ENCODE measurements at places on chromosomes 5 and 9. TPM values are rescaled to one million over a fixed set of nuclear protein-coding genes. Genes with fewer than 3 reads are reported as not detected.

DNA sequence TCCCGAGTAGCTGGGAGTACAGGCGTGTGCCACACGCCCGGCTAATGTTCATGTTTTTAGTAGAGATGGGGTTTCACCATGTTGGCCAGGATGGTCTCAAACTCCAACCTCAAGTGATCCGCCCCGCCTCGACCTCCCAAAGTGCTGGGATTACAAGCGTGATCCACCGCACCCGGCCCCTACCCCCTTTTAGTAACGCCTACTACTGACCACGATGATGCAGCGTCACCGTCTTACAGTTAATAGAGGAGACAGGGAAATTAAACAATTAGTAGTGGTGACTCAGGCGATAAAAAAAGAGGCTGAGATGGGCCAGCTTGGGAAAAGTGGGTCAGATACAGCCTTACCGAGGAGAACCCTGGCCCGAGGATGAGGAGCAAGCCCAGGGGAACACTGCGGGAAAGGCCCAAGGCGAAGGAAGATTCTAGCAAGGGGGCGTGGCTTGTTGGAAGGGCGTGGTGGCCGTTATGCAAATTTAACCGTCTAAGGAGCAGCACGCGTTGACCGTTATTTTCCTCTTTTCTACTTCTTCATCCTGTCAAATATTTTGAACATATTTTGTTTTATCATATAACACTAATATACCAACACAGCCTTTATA lies 1.6 kb upstream of the SETX start:
- DNase-seq, result no peak

- no peak for DNase-seq
Measured at GRCh38 chr5:29516224-29516623, 1677.3 kb upstream of the CDH6 start.

- no peak for DNase-seq
Measured at GRCh38 chr5:24161559-24161958, 483.2 kb downstream of the CDH10 start.

GRCh38 chr9:104322596-104322995 lies 181.5 kb upstream of the OR13F1 start:
- DNase-seq, result no peak

- DNase-seq, result no peak
Measured at GRCh38 chr9:133106511-133107244, 14.4 kb downstream of the RALGDS start.

DNA sequence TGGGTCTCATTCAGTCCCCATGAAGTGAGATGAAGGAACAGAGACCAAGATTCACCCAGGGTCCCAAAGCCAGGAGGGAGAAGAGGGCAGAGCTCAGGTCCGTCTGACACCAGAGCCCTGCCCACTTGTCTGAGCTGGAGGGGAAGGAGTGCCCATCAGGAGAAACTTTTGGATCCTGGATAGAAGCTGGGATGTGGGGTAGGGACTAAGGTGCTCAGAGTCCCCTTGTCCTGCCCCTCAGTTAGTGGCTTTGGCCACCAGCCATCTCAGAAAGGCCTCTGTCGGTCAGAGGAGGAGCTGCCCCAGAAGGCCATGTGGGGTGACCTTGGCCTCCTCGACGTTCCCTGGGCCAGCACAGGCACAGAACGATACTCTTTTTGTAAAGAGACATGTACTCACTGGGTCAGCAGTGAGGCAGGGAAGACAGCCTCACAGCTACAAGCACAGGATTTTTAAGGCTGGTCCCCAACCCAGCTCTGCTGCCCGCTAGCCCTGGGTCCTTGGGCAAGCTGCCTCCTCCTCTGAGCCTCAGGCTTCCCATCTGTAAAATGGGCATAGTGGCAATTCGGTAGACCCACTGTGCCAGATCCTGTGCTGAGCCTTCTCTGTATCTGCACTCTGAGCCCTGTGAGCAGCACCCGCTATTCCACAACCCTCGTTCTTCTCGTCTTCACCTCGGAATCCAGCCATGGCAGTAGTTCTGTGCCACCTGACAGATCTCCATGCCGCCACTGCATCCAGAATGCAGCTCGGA lies 49.4 kb downstream of the C9orf50 start:
- no peak for DNase-seq

GRCh38 chr9:125008599-125008998 lies 67.7 kb upstream of the GOLGA1 start:
- no peak for DNase-seq

DNA sequence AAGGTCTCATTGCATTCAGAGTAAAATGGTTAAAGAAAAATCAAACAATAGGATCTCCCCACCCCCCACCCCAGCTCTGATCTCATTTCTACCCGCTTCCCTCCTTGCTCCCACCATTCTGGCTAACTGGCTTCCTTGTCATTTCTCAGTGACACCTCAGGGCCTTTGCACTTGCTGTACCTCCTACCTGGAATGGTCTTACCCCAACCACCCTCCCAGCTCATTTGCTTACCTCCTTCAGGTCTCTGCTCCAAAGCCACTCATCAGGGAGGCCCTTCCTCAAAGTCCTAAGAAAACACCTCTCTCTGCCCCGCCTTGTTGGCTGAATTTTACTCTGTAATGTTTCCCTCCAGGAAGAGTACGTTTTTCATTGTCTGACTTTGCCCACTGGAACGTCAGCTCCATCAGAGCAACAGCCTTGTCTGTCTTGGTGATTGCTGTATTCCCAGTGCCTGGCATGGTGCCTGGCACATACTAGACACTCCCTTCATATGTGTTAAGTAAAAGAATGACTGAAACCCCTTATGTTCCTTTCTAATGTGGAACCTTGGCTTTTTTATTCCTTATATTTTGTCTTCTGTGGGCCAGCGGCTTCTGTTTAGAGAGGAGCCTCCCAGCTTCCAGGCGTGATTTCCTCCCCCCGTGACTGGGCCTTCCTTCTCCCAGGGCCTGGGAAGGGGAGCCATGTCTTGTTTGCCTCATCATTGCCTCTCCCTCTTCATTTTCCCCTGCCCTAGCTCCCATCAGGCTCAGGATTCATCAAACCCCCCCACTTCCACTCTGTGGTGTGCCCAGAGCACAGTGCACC lies 26.9 kb downstream of the NEURL1B start:
- DNase-seq, result no peak

DNA sequence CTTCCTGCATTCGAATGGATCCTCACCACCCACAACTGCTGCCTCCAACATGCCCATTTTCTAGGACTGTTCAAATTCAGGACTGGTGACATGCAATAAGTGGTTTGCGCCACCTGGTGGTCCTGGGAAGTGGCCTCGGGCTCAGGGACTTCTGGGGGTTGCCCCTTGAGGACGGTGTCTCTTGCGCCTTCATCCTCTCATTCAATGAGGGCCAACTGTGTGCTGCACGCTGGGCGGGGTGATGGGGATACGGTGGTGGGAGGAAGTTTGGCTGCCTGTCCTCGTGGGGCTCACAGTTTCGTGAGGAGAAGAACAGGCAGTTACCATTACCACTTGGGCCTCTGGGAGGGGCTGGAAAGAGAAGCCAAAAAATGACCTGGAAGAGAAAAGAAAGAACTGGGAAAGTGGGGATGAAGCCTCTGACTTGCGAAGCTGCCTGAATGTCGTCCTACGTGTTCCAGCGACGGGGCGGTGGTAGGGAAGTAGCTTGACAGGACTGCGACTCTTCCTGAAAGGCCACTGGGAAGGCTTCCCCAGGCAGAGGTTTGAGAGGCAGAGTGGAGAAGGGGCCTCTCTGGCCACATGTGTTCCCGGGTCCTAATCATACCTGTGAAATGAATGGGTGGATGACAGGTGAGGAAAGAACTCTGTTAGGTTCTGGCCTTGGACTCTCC lies 49.0 kb downstream of the PSD2 start:
- DNase-seq, result peak; percentile 35

DNA sequence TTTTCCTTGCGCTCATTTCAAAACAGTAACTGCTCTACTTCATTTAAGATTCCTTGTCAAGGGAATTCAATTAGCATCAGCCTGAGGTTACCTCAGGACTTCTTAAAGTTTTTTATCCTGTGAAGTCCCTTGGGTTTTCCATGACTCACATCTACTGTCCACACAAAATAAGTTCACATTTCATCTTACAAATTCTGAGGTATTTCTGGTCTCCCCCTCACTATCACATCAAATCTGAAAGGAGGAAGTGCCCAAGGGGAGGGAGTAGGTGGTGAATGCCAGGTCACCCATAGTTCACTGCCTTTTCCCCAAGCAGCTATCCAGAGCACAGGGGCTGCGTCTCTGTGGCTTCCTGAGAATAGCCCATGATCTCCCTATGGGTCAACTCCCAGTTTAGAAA lies 227.1 kb upstream of the NREP start:
- peak; percentile 67 for DNase-seq

GRCh38 chr5:174717826-174718455 lies 6.4 kb upstream of the MSX2 start:
- no peak for DNase-seq

DNA sequence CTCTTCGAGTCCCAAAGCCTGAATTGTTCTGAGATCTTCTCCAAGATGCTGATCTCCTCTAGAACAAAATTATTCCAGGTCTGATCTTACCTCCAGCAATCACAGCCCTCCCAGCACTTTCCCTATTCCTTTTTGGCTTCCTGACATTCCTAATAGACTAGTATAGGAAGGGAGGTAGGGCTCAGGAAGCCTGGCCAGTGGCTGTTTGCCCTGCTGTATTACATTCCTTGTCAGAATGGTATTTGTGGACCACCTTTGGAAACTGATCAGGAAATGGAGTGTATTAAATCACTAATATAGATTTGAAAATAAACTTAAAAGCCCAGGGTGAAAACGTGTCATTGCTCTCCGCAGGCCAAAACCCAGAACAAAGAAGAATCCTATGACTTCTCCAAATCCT lies 74.3 kb upstream of the ENTREP1 start:
- no peak for DNase-seq

The LRRTM2 gene
- total RNA-seq, result 0.25 TPM

The CCL27 gene
- total RNA-seq, result not detected

The WDR38 gene
- total RNA-seq, result not detected

The MZB1 gene
- total RNA-seq, result not detected

The STARD4 gene
- total RNA-seq, result 56.1 TPM
